DMS79 treated with DMSO at 0.1 percent for 48 hours (cell line): ENCODE measurements at places on chromosomes 13 and 19.

DNA sequence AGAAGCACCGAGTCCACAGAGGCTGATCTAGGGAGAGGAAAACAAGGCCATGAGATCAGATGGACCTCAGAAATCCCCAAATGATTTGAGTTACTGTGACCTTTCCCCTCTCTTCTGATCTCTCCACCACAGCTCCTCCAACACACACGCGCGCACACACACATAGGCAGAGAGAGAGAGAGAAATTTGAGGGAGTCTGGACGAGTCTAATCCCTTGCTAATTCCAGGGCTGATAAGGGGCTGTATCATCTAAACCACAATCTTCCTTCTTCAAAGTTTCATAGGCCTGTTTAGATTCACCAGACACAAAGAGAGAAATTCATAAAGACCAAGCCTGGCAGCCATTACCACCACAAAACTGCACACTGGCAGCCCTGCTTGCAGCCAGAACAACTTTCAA is 8.6 kb downstream of the ZFP82 start:
- DNase-seq = no peak

GRCh38 chr19:6518145-6518911 is 12.5 kb upstream of the TNFSF9 start:
- DNase-seq = no peak

DNA sequence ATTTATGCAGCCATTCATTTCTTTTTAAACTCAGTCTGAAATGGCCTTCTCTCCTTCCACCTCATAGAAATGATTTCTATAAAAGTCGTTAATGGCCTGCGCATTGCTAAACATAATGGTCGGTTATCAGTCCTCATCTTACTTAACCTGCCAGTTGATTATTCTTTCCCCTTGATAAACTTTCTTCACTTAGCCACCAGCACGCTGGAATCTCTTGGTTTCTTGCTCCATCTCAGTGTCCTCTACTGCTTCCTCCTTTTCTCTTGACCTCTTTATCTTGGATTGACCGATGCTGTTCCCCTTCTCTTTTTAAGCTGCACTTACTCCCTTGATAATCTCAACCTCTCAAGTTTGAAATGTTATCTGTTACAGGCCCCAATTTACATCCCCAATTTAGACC is 12.2 kb upstream of the CLC start:
- no peak for DNase-seq

DNA sequence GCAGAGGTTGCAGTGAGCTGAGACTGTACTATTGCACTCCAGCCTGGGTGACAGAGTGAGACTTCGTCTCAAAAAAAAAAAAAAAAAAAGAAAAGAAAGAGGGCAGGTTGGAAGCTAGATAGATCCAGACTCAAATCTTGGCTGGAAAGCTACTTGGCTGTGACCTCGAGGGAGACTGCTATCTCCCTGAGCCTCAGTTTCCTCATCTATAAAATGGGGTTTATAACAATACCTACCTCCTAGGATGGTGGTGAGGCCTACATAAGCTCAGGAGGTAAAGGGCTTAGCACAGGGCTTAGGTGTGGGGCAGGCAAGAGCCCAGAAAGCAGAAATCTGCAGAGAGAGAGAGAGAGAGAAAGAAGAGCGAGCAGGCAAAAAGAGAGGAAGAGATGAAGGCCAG is 24.2 kb upstream of the DACT3 start:
- no peak for DNase-seq

- no peak for DNase-seq
These were observed 102.9 kb downstream of the TEX26 start for GRCh38 chr13:31035185-31035965.

GRCh38 chr13:59651479-59651878 is 512.2 kb downstream of the DIAPH3 start:
- DNase-seq = no peak

DNA sequence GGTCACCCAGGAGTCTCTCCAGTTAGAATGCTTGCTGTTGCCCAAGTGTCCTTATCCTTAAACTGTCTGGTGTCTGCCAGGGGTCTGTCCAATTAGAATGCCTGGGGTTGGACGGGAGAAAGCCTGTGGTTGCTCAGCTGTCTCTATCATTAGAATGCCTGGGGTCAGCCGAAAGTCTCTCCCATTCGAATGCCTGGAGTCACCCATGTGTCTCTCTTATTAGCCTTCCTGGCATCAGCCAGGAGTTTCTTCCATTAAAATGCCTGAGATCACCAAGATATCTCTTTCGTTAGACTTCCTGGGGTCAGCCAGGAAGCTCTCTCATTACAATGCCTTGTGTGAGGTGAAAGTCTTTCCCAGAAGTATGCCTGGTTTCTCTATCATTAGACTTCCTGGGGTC is 1521.0 kb downstream of the UQCRFS1 start:
- DNase-seq = no peak

DNA sequence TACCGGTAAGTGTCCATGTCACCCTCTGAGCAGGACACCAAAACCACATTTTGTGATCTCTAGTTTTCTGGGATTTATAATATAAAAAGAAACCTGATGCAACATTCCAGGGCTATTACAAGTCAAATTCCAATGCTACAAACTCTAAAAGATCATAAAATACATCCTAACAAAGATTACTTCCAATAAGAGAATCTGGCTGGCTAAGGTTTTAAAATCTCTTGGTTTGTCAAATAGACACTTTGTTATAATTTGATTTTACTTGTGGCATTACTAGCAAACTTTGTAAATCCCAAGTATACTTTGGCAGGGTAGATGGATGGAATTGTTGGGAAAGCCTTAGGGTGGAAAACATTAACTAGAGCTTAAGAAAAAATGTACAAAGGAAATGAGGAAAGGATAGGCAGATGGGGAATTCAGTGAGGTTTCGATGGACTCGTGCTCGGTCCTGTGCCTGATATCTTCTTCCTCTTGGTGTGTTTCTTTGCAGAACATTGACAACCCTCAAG is 74.0 kb upstream of the POMP start:
- no peak for DNase-seq

DNA sequence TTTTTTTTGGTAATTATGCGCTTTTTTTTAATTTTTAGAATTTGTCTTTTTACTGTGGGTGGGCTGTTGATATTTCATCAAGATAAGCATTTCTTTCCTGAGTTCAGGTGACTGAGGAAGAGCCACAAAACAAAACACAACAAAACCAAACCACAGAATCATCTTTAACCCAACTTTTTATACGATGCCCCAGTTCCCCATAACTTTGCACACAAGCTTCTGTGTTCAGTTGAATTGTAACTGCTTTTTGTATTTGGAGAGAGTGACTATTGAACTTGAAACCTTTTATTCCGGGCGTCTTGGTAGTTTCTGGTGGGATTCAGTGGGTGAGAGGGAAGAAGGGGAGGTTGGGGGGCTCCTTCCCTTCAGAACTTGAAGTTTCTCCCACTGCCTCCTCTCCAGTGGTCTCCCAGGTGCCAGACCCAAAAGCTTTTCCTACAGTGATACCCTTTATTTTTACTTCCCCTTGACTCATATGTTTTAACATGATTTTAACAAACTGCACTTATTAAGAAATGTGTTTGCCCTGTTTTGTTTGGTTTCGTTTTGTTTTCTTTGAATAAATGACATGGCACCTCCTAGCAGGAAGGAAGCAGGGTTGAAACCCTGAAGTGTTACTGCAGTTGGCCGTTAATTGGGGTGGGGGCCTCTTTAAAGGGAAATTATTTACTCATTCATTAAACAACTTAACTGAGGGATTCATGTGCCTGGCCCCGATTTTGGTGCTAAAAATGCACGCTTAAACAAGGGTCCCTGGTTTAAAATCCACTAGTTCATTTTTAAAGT is 2.7 kb upstream of the CCDC97 start:
- no peak for DNase-seq

DNA sequence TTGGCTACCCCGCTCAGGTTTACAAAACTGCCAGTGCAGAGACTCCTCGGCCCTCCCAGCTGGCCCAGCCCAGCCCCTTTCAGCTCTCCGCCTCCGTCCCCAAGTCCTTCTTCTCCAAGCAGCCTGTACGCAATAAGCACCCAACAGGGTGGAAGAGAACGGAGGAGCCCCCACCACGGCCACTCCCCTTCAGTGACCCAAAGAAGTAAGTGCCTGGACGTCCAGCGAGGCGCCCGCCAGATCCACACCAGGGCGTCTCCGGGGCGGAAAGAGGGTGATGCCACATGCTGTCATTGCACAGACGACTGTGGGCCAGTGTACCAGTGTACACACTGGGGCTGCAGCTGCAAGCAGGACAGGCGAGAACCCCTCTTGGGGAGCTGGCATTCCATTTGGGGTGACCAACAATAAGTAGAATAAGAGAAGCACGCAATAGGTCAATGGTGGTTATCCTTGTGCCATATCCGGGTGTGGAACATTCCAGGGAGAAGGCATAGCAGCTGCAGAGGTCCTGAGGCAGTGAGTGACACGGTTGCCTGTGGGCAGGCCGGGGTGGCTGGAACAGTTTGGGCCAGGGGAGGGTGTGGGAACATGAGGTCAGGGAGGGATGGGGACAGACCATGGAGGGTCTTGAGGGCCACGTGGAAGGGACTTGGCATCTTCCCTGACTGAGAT is 41.3 kb downstream of the DPF1 start:
- DNase-seq = no peak

DNA sequence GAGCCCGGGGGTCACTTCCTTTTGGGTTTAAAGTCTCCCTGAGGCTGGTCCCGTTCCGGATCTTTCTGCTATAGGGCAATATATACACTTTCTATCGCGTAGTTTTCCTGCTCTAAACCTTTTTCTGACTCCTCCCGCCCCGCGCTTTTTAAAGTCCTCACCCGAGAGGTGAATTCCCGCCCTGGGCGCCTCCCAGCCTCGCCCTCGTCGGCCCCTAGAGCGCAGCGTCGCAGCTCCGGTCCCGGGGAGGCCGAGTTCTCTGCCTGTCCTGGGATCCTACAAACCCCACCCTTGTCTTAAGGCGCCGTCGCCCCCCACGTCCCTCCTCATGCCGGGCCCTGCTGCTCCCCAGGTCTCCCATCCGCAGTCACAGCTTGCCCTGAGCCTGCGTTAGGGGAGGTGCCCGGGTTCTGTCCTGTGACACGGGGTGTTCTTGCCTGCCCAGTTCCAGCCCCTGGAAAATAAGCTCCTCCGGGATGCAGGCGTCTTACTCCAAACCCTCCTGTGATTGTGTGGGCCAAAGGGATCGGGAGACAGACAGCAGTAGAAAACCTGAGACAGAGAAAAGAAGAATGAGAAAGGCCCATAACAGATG is 491 bp downstream of the ZNF525 start:
- DNase-seq = peak; percentile 76
